NCI-H226 (cell line): ENCODE measurements at places on chromosomes 12 and 14.

GRCh38 chr12:83660727-83661358 is 974.1 kb downstream of the TMTC2 start:
- DNase-seq, result no peak

DNA sequence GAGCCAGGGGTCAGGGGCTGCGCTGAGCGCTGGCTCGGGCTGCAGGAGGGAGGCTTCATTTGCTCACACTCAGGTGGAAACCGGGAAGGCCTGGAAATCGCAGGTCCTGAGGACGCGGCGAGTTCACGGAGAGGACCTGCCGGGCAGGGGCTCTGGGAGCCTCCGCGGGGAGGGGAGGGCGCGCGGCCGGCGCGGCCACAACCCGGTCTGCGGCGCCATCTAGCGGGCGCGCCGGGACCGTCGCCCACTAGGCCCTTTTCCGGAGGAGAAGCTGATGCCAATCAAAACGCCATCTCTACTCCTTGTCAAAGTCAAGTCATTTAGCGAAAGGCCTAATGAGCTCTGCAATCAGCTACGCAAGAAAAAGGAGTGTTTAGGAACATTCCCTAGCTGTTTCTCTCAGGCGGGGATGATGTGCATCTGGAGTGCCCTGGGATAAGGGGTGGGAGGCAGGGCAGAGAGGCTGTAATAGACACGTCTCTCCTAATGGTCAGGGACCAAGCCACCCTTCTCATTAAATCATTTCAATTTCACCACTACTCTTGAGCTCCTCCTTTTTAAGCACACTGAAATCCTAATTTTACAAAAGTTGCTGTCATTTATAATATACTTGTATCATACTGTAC is 885.8 kb upstream of the TMEM132C start:
- DNase-seq, result no peak

GRCh38 chr14:25086821-25087396 is 37.0 kb upstream of the STXBP6 start:
- no peak for DNase-seq

GRCh38 chr12:89923091-89923490 is 214.5 kb upstream of the ATP2B1 start:
- no peak for DNase-seq

DNA sequence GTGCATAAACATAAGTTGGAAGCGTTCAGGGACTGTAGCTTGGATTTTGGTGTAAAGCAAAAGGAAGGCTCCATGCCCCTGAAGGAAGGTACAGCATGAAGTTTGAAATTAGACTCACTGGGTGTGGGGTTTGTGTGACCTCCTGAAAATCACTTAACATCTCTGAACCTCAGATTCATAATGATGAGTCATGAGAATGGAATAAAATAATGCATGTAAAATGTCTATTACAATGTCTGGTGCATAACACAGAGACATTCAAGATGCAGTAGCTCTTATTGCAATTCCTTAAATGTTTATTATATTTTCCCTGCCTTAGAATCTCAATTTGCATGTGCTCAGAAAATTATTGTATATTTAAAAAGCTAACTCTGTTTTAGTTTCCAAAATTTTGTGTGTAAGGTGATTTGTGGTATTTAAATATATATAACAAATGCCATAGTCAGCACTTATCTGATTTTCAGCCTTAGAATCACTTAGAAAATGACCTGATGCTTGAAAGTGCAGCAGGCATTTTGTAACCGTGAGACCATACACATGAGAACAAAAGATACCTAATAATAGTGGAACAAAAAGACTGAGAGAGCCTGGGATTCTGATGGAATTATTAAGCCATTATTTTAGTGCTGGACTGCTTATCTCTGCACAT is 66.3 kb downstream of the E2F7 start:
- DNase-seq, result no peak

DNA sequence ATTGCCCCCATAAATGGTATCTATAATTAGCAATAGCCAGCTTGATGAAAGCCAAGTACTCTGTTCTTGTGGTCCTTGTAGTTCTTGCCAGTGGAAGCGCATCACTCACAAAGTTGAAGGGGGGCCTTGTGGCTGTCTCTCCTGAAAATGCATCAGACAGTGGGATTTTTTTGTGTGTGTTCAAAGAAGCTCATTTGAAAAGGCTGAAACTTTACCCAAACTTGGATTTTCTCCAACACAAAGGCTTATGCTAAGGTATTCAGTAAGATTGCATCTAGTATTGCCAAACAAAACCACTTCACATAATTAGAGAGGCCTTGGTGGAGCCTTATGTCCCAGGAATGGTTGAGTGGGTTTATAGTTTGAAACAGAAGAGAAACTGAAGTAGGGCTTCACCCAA is 216.7 kb upstream of the TMTC1 start:
- peak; percentile 12 for DNase-seq

DNA sequence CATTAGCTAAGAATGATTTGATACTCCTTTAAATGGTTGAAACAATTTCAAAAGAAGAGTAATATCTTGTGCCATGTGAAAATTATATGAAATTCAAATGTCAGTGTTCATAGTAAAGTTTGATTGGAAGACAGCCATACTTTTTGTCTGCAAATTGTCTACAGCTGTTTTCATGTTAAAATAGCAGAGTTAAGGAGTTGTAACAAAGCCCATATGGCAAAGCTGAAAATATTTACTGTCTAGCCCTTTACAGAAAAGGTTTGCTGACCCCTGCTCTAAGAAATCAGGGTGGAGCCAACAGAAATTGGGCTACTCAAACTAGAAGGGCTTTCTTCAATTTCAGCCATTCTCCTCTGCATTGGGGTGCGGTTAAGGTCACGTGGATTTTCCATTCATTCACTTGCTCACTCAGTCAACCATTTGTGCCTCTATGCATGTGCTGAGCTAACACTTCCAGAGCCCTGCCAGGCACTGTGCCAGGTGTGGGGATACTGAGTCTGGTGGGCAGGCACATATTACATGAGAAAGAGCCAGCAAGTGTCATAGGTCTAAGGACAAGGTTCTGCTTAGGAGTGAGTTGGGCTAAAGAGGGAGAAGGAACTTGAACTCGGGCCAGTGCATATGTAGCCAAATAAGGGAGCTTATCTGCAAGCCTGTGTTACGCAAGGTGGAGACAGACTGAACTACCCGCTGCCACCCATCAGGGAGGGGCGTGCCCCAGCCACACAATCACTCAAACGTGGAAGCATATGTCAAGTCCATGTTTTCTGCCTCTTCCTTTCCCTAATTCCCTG is 139.8 kb upstream of the NOS1 start:
- DNase-seq, result no peak

DNA sequence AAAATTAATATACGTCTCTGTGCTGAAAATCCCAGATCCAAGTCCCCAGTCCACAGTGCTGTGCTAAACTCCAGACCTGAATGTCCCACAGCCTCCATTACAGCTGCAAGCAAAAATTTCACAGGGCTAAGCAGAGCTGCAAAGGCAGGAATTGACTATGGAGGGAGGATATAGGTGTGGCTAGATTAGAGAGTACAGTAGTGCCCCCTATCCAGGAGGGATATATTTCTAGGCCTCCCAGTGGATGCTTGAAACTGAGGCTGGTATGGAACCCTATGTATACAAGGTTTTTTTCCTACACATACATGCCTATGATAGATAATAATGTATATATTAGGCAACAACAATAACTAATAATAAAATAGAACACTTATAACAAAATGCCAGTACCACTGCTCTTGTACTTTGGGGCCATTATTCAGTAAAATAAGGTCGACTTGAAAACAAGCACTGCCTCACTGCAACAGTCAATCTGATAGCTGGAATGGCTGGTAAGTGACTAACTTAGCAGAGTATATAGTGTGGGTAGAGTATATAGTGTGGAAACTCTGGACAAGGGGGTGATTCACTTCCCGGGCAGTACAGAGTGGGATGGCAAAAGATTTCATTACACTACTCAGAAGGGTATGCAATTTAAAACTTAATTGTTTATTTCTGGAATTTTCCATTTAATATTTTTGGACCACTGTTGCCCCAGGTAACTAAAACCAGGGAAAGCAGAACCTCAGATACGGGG is 82.7 kb downstream of the C14orf132 start:
- DNase-seq, result no peak

GRCh38 chr14:91298576-91298975 is 54.1 kb upstream of the GPR68 start:
- no peak for DNase-seq

DNA sequence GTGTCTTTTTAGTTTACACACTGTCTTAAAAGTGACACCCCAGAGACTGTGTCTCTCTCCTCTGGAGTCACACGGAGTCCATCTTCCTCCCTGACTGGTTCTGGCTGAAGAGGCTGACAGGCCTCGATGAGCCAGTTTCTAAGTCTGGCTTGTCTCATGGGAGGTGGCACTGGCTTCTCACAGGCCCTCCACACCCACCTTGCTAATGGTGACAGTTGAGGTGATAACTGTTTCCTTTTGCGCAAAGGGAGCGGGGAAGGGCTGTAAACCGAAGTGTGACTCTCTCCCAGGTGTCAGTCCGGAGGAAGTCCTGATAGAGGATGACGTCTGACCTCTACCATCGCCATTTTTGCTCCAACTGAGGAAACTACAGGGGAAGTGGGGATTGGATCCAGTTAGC is 30.2 kb downstream of the KCTD10 start:
- DNase-seq, result no peak

DNA sequence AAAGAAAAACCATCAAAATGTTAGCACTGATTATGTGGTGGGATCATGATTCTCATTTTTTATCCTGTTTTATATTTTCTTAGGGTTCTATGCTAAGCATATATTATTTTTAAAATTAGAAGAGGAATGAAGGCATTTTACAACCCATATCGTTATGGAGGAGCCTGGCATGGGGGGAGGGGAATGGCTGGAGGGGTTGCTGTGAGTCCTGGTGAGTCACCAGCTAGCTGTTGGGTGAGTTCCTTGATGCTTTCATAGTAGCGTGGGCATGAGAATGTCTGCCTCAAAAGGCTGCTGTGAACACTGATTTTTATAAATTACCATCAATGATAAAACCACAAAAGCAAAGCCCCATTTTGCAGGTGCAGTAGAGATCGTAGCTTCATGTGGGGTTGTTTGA is 46.9 kb downstream of the C14orf132 start:
- DNase-seq, result peak; percentile 60

DNA sequence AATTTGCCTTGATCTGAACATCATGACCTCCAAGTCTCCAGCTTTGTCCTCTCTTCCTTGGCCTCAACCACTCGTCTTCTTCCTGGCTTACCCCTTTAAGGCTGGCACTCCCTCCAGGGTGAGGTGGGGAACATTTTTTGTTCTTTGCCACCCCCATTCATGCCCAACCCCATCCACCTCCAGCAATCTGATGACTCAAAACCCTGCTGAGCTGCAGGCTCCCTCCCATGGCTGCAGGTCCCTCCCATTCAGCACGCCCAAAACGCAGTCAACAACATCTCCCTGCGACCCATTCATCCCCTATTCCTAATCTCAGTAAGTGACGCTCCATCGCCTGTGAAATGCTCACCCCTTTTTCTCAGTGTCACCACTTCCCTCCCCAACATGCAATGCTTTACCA is 138.8 kb upstream of the PRMT8 start:
- no peak for DNase-seq

DNA sequence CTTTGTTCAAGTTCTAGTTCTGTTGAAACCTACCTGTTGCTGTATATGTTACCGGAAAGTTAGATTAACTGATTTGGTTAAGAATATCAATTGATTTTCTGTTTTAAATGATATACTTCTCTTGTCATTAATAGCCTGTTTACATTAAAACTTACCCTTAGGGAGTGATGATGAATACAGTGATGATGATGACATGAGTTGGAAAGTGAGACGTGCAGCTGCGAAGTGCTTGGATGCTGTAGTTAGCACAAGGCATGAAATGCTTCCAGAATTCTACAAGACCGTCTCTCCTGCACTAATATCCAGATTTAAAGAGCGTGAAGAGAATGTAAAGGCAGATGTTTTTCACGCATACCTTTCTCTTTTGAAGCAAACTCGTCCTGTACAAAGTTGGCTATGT is 33.0 kb downstream of the CAND1 start:
- no peak for DNase-seq

DNA sequence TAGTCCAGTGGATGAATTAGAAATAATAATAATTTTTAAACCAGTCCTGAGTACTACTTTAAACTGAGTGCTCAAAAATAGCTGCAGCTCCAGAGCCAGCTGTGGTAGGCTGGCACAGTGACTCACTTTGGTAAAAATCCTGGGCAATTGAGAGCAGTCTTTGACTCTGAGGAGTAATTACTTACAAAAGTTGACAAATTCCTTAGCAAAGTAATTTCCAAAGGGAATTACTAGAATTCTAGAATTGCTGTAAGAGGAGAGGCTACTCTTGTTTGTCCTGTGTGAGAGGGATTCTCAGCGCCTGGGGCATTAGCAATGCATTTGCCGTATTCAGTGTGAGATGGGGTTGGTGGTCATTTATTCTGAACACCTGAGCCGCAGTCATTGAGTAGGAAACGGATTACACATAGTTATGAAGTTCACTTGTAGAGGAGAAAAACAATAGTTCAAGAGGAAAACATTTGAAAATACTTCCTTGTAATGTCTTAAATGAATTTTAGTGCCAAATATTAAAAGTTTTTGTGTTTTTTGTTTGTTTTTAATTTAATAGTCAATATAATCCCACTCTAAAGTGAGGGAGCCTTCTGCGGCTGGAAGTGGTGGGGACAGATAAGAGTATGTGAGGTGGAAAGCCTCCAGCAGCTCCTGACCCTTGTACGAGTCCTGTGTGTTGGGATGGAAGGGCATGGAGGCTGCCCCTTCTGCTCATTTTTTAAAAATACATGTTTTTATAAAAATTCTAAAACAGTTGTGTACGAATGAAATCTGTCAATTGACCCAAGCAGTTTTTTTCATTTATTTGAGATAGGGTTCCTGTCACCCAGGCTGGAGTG is 41.9 kb downstream of the EID3 start:
- no peak for DNase-seq

GRCh38 chr14:81986005-81986404 is 452.4 kb upstream of the SEL1L start:
- DNase-seq, result no peak

DNA sequence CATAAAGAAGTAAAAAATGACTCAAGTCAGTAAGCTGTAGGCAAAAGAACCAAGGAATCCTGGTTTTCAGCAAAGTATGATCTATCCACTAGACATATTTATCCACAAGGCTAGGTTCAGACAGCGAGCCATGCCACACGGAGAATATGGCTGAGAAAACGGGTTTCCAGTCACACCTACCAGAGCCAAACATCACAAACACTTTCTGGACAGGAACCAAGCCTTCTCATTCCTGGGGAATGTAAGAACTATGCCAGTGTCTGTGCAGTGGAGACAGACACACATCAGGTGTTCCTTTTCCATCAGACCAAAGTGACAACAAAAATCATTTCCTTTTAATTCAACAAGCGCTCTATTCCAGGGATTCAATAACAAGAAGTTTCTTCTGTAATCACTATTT is 41.1 kb downstream of the AREL1 start:
- DNase-seq, result peak; percentile 76
